Glomerular endothelial cell (primary cell): ENCODE measurements at places on chromosomes 2 and 18. TPM values are rescaled to one million over a fixed set of nuclear protein-coding genes. Genes with fewer than 3 reads are reported as not detected.

LRP1B gene
- 0.05 TPM in 1 of 2 replicates, not detected in the other for total RNA-seq

KCNG3 gene
- total RNA-seq = 0.06 TPM in 1 of 2 replicates, not detected in the other

TRAK2 gene
- 28.3 and 32.0 TPM in 2 replicates for total RNA-seq

- DNase-seq = no peak
Observed at GRCh38 chr2:142907653-142908052, 30.2 kb downstream of the KYNU start.

GRCh38 chr2:163266772-163267171 lies 428.2 kb upstream of the KCNH7 start:
- DNase-seq = no peak

GRCh38 chr18:13564579-13564978 lies 161.8 kb downstream of the FAM210A start:
- DNase-seq = no peak

- no peak for DNase-seq
Observed at GRCh38 chr18:3016585-3017297, 3.8 kb upstream of the LPIN2 start.

GRCh38 chr2:65231892-65232477 lies 4.4 kb downstream of the ACTR2 start:
- no peak for DNase-seq

- no peak for DNase-seq
Observed at GRCh38 chr2:97735161-97735561, 21.8 kb downstream of the ZAP70 start.

DNA sequence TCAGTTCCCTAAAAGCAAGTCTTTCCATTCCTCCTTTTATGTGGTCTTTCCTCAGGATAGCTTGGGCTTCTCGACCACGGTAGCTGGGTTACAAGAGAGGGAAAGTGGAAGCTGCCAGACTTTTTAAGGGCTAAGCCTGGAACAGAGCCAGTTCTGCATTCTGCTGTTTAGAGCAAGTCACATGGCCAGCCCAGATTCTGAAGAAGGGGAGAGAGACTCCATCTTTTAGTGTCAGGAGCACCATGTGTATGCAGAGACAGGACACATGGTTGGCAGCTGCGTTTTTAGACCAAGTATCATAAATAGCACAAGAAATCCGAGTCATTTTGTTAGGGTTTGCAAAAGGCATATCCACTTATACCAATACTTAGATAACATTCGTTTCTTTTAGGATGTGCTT lies 4.7 kb downstream of the HMSD start:
- DNase-seq = no peak
